ENCODE measurements at places on chromosomes 6 and 20. TPM values are rescaled to one million over a fixed set of nuclear protein-coding genes. Genes with fewer than 3 reads are reported as not detected.

PFDN6 gene
- 22.7 TPM for total RNA-seq

MCCD1 gene
- total RNA-seq, result not detected

SMOC2 gene
- total RNA-seq, result not detected

DNA sequence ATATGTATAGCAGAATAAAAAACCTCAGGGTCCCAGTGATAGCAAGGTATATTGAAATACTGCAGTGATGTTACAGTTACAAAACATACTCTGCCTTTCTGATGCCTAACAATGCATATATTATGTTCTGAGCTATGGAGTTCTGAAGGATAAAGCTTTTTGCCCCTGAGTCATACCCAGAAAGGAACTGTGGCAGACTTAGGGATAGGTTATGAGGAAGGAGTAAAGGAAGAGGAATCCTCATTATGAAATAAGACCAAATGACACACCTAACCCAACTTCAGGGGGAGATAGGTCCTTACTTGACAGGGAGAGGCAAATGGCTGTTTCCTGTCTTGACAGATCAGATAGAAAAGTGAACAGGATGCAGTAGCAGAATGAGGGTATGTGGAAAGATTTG lies 940.6 kb upstream of the FLRT3 start:
- no peaks in the 10 kb centered on the region for H3K36me3 ChIP-seq
- no peaks in the 10 kb centered on the region for H3K27me3 ChIP-seq
- H3K27ac ChIP-seq, result no peak overlapping the region
- no peaks in the 10 kb centered on the region for H3K4me1 ChIP-seq
- DNase-seq, result no peak
- H3K4me3 ChIP-seq, result no peak overlapping the region

- no peaks in the 10 kb centered on the region for H3K36me3 ChIP-seq
- no peaks in the 10 kb centered on the region for H3K27me3 ChIP-seq
- H3K4me1 ChIP-seq, result peaks cover 5% of the 10 kb centered on the region
- no peak overlapping the region for H3K4me3 ChIP-seq
- H3K27ac ChIP-seq, result no peak overlapping the region
These were observed 110.7 kb upstream of the NFATC2 start for GRCh38 chr20:51653226-51653625.

- H3K4me3 ChIP-seq, result no peak overlapping the region
- no peak for DNase-seq
- H3K36me3 ChIP-seq, result no peaks in the 10 kb centered on the region
- H3K27me3 ChIP-seq, result no peaks in the 10 kb centered on the region
These were observed 35.2 kb downstream of the HLA-B start for GRCh38 chr6:31321820-31322219.

- H3K36me3 ChIP-seq, result no peaks in the 10 kb centered on the region
- H3K27me3 ChIP-seq, result no peaks in the 10 kb centered on the region
- no peak for DNase-seq
- H3K27ac ChIP-seq, result no peak overlapping the region
These were observed 38.9 kb upstream of the KCNB1 start for GRCh38 chr20:49521356-49521755.

DNA sequence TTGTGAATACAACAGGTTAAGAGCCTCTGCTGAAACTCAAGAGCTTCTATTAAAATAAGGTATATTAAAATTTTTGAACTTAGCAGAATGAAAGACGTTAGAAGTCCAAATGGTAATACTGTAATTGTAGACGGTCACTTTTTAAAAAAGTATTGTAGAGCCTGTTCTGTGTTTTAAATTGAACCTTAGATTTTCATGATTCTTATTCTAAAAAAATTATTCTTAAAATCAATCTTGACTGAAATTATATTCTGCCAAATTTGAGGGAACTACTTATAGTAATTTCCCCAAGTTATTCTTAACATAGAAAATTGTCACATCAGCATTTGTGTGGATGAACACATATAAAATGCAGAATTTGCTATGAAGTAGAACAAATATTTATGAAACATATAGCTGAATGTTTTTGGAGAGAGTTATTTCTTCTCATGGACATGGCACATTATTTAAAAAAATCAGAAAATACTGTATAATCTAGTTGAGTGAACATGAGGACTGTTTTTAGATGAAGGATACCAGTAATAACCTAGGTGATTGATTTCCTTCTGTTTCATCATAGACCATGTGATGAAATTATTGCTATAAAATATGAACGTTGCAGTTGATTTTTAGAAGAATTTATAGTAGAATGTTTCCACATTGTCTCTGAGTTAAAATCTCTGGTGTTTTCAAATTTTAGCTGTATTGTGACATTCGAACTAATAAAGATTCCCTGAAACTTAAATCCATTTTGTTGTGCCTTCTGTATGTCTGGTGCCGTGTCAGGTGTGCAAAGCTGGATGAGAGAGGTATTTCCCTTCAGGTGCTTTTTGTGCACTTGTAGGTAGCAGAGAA lies 2.8 kb downstream of the TBPL1 start:
- peaks cover 22% of the 10 kb centered on the region for H3K4me1 ChIP-seq
- H3K27me3 ChIP-seq, result no peaks in the 10 kb centered on the region
- H3K4me3 ChIP-seq, result no peak overlapping the region
- H3K36me3 ChIP-seq, result no peaks in the 10 kb centered on the region
- no peak overlapping the region for H3K27ac ChIP-seq
- no peak for DNase-seq
